ENCODE measurements at places on chromosomes 6 and 20. TPM values are rescaled to one million over a fixed set of nuclear protein-coding genes. Genes with fewer than 3 reads are reported as not detected.

The NCOA7 gene
- 11.3 TPM for polyA plus RNA-seq

The FRK gene
- 2.9 TPM for polyA plus RNA-seq

The PSORS1C1 gene
- polyA plus RNA-seq, result 31.3 TPM

GRCh38 chr20:11287126-11287525 lies 613.3 kb upstream of the JAG1 start:
- no peak for DNase-seq

Measured in small intestine (tissue), 16 donors.